Activated naive CD8-positive, alpha-beta T cell treated with anti-CD3 and anti-CD28 coated beads, Interleukin-2, amount 50 U/mL, for 16 hours (primary cell): ENCODE measurements at places on chromosomes 3 and 15.

- DNase-seq, result no peak
These were observed 34.1 kb downstream of the KPNA4 start for GRCh38 chr3:160531311-160531710.

GRCh38 chr3:58167431-58168351 lies 43.1 kb downstream of the DNASE1L3 start:
- peak; percentile 23 for DNase-seq

- DNase-seq, result no peak
These were observed 55.1 kb downstream of the GPR160 start for GRCh38 chr3:170092907-170093306.

DNA sequence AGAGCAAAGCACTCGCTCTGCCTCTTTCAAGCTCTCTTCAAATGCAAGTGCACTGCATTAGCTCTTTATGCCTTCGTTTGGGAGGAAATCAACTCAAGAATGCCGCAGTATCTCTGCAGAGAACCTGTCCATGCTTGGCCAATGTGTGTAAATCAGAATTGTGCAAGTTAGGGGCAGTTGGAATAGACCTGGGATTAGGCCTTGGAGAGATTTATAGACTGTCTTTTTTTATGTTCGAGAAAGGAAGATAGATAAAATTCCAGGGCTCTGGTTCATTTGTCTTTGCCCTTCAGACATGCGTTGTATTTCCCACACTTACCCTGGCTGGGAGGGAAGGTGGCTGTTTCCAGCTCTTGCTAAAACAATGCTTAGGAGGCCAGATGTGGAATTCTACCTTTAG lies 163.7 kb downstream of the MOBP start:
- no peak for DNase-seq
